ENCODE measurements at places on chromosomes 13 and 19. TPM values are rescaled to one million over a fixed set of nuclear protein-coding genes. Genes with fewer than 3 reads are reported as not detected.
A peak's percentile ranks its signal among the peaks of the same experiment; 100 is the strongest.

- DNase-seq: no peak
These were observed 6.1 kb downstream of the FCGBP start for GRCh38 chr19:39928357-39928725.

DNA sequence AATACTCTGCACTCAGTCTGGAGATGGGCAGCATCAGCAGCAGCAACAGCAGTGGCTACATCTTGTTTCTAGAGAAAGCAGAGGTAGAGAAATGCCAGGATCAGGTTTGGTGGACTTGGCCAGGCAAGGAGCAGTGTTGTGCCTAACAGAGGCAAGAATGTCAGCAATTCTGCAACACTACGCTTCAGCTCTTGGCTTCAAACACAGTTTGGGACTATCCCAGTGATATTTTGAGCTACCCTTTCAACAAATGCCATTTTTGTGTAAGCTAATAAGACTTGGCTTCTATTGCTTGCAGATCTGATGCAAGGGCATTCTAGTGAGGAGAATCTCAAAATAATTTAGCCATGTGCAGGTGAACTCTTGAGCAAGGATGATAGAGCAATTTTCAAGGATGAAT is 271.3 kb downstream of the PCDH20 start:
- no peak for DNase-seq

GRCh38 chr19:38210458-38210987 is 13.5 kb downstream of the DPF1 start:
- DNase-seq: peak; percentile 69

GGACT gene
- 4.4 TPM for total RNA-seq

- peak; percentile 95 for DNase-seq
These were observed 13.1 kb downstream of the EPS8L1 start for GRCh38 chr19:55088543-55089341.

DNA sequence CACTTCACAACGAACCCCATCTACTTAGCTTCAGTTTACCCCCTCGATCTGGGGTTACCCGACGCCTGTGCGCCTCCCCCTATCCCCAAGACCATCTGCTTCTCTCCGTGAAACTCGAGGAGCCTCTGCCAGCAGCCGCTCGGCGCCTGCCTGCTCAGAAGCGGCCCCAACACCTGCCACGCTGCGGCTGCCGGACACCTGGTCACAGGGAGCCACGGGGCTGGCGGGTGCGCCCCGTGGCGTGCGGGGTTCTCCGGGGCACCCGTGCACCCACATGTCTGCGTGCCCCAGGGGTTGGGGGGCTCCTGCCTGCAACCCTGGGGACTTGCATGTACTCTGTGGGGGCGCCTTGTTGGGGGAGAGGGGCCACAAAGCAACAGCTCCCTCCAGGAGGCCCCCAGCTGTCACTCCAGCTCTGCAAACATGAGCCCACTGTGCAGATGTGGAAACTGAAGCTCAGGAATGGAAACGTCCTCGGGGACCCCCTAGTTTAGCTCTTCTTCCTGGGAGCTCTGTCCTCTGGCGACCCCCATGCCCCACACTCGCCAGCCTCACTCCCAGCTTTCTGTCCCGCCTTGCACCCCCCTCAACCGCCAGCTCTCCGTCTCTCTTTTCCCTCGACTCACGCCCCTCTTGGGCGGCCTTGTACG is 7.0 kb upstream of the SEMA6B start:
- DNase-seq: no peak

- no peak for DNase-seq
These were observed 1.2 kb downstream of the ACP7 start for GRCh38 chr19:39085392-39085791.

HTR2A gene
- total RNA-seq: 10.8 TPM

DNA sequence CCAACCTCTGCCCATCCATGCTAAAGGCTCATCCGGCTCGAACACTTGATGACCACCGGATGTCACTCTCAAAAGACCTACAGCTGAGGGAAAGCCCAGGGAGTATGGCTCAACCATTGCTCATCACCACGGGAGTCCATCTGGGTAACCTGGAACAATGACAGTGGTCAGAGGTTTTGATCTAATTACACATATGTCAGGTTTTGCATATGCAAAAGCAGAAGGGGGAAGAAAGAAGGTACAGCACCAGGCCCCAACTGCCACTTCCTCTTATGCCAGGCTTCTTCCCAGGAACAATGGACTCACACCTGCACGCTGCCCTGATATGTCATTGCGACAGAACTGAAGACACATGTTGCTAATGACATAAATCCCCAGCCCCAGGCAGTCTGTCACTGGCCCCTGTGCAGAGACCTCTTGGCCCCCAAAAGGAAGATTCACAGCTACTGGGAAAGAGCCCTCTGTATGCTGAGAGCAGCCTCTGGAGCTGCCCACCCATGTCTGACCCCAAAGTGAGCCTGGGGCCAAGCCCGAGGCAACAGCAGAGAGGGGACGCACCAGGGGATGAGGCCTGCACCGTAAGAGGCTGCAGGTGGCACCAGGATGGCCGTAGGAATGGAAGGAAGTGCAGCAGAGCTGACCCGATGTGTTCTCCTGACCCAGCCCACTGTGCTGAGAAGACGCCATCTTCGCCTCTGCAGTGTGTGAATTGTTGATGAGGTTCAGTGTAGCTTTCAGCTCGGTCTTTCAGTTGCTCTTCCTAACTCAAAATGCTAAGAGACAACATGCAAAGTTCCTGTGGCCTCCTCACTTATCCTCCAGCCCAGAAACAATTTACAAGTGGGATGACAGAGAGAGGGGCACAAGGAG is 26.3 kb downstream of the EPS15L1 start:
- DNase-seq: no peak

- DNase-seq: no peak
These were observed 11.0 kb upstream of the BBC3 start for GRCh38 chr19:47241919-47242577.

DNA sequence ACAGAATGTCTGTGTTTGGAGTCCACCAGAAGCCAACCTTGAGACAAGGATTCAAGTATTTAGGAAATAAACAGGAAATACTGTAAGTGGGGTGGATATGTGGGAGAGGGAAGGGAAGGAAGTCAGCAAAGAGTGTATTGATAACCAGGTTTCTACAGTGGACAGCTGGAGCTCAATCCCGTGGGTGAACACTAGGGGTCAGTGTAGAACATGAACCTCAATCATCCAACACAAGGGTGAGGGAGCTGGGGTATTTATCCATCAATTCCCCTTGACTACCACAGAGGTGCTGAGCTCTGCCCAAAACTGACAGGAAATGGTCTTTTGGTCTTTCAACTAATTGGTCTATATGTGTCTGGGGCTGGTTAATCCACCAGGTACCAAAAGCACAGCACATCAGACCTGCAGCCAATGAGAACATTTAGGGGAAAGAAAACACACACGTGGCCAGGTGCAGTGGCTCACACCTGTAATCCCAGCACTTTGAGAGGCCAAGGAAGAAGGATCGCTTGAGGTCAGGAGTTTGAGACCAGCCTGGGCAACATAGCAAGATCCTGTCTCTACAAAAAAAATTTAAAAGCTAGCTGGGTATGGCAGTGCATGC is 5.6 kb upstream of the SYDE1 start:
- DNase-seq: no peak

ZNF57 gene
- 2.7 TPM for total RNA-seq

DNA sequence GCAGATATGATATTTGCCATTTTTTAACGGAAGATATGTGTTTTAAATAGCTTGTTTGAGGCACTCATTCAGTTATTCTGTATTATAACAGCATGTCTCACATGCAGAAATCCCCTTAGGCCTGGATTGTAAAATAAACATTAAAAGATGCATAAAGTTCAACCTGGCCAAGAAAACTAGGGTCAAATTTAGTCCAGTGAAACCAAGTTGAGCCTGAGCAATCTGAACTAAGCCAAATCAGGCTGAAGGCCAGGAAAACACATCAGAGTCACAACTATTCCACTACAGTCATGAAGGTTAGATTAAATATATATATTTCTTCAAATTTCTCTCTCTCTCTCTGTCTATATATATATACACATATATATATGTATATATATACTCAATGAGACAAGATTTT is 504.8 kb downstream of the SLITRK1 start:
- no peak for DNase-seq

GRCh38 chr19:12606796-12607195 is 3.8 kb downstream of the ZNF490 start:
- no peak for DNase-seq

- DNase-seq: no peak
These were observed 3.0 kb upstream of the APC2 start for GRCh38 chr19:1446713-1447481.

DNA sequence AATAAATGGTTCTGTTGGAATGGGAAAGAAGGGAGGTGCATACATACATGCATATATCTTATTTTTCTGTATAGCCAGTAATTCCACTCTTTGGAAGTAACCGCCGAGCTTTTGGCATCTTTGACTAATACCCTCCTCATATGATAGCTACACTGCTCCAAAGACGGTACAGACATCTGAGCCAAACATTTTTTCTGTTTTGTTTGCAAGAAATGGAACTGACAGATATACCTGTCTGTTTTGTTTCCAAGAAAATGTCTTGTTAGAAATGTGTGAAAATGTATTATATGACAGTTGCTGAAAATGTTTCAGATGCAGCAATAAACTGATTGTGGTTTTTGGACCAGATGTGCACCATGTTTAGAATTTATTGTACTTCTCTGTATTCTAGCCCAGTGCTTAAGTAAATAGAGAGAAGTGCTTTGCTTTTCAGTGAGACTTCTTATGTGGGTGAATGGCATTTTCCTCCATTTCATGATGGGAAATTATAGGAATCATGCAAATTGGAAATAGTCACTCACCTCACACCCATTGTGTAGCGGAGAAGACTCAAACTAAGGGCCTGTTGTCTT is 396.9 kb downstream of the KCNRG start:
- DNase-seq: no peak

DNA sequence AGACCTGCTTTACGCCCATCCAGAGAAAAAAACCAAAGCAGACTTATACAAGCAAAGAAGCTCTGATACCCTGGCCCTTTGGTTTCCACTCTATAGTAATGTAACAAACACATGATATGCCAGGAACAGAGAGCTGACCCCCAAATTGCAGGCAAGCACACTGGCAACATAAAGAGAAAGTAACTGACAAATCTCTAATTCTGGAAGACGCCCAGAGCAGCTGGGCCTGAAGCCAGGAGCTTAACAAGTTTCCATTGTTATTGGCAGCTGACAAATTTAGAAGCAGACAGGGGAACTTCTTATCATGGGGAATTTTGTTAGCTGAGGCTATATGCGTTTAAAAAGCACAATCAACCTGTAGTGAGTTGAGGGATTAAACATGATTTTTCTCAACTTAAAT is 158.0 kb downstream of the DLEU7 start:
- DNase-seq: peak; percentile 80

GRCh38 chr13:110665491-110666254 is 40.2 kb downstream of the CARS2 start:
- DNase-seq: no peak

IRS2 gene
- total RNA-seq: 31.2 TPM

CELF5 gene
- total RNA-seq: not detected

- peak; percentile 95 for DNase-seq
These were observed 673 bp downstream of the TEAD2 start for GRCh38 chr19:49361438-49362047.
